Renal cortex interstitium (tissue), 15 donors: ENCODE measurements at places on chromosomes 12 and 14. TPM values are rescaled to one million over a fixed set of nuclear protein-coding genes. Genes with fewer than 3 reads are reported as not detected.

Gene FSCB
- not detected for polyA plus RNA-seq

Gene CLEC4C
- 0.16 TPM for polyA plus RNA-seq

Gene KRT86
- polyA plus RNA-seq = not detected

Gene ATG2B
- polyA plus RNA-seq = 30.4 TPM

Gene CMTM5
- 1.5 TPM for polyA plus RNA-seq

Gene ZDHHC22
- polyA plus RNA-seq = 0.79 TPM

Gene KRT2
- polyA plus RNA-seq = not detected

Gene SRGAP1
- 23.2 TPM for polyA plus RNA-seq

Gene PTGDR
- polyA plus RNA-seq = 0.33 TPM

- no peak for DNase-seq
Observed at GRCh38 chr12:32921397-32921796, 24.8 kb upstream of the PKP2 start.

- DNase-seq = no peak
Observed at GRCh38 chr14:73758392-73759182, 44.4 kb upstream of the PNMA1 start.

GRCh38 chr12:131536337-131536736 lies 174.6 kb upstream of the SFSWAP start:
- no peak for DNase-seq

DNA sequence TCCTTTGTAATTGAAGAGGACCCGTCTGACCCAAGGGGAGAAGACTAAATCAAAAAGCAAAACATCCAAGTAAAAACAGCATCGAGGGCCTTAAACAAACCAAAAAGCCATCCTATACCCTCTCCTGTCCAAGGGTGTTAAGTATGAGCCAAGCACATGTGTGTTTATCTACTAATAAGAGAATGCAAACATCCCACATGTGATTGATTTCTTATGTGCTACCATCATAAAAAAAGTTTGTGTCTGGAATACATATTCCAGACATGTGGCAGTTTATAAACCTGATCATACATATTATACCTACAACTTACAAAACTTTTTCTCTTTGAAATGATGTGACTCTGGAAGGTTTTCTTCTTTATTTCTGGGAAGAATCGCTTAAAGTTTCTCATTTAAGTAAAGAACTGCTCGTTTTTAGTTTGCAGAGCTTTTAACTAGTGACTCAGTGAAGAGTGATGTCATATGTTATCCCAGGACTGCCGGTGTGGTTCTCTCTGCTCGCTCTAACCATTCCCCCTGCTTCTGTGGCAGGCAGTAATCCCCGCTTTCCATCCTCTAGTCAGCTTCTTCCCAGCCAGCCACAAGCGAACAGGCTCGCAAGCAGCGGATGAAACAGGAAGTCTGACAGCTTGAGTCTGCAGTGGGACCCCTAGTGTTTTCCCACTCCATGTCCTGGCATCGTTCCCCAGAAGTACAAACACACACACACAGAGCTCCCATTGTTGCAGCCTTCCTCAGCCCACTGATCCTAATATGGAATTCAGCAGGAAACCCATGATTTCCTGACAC lies 431 bp upstream of the RHOJ start:
- peak; percentile 79 for DNase-seq

DNA sequence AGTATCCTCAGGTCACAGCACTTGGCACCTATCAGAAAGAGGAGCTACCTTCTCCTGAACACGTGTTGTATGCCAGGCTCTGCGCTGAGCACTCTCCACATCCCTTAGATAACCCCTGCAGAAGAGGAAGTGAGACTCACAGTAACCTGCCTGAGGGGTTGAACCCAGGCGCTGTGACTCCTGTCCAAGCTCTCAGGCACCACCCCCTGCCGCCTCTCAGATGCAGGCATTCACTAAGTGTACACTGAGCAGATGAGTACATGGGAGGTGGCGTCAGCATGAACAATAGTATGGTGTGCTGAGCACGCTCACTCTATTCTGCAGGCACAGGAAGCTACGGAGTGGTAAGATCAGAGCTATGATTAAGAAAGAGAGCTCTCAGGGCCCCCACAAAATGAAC lies 21.0 kb upstream of the RIC8B start:
- DNase-seq = no peak

DNA sequence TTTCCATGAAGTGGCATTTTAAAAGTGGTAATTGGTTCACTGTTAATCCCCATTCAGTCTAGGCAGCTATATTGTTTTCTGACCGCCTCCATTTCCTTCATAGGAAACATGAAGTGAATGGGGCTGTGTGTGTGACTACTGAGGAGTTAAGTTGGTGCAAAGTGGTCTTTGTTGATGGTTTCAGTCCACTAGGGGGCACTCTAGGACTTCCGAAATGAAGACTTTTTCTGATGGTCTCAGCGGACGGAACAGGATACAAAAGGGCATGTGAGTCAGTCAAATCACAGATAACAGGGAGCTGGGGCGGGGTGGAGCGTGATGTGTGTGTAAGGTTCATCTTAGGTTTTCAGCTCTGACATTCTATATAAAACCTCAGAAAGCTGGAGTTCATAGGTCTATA lies 240.1 kb upstream of the OR4E1 start:
- DNase-seq = peak; percentile 24

DNA sequence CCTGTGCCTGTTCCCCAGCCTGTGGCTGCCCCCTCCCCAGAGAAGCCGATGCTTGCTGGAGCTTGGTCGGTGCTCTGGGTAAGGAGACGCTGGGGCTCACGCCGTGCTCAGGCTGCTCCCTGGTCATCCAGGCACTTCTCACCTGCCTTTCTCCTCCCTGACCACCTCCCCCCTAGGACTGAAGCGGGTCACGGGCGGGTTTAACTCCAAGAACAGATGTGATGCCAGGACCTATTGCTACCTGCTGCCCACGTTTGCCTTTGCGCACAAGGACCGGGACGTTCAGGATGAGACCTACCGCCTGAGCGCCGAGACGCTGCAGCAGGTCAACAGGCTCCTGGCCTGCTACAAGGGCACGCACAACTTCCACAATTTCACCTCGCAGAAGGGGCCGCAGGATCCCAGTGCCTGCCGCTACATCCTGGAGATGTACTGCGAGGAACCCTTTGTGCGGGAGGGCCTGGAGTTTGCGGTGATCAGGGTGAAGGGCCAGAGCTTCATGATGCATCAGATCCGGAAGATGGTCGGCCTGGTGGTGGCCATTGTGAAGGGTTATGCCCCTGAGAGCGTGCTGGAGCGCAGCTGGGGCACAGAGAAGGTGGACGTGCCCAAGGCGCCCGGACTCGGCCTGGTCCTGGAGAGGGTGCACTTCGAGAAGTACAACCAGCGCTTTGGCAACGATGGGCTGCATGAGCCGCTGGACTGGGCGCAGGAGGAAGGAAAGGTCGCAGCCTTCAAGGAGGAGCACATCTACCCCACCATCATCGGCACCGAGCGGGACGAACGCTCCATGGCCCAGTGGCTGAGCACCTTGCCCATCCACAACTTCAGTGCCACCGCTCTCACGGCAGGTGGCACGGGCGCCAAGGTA lies 8.4 kb upstream of the EP400 start:
- DNase-seq = no peak

GRCh38 chr12:93080994-93081809 lies 152.1 kb upstream of the EEA1 start:
- no peak for DNase-seq

GRCh38 chr14:53603994-53604393 lies 352.6 kb downstream of the BMP4 start:
- DNase-seq = no peak

GRCh38 chr14:102318781-102319276 lies 717 bp upstream of the ZNF839 start:
- no peak for DNase-seq

DNA sequence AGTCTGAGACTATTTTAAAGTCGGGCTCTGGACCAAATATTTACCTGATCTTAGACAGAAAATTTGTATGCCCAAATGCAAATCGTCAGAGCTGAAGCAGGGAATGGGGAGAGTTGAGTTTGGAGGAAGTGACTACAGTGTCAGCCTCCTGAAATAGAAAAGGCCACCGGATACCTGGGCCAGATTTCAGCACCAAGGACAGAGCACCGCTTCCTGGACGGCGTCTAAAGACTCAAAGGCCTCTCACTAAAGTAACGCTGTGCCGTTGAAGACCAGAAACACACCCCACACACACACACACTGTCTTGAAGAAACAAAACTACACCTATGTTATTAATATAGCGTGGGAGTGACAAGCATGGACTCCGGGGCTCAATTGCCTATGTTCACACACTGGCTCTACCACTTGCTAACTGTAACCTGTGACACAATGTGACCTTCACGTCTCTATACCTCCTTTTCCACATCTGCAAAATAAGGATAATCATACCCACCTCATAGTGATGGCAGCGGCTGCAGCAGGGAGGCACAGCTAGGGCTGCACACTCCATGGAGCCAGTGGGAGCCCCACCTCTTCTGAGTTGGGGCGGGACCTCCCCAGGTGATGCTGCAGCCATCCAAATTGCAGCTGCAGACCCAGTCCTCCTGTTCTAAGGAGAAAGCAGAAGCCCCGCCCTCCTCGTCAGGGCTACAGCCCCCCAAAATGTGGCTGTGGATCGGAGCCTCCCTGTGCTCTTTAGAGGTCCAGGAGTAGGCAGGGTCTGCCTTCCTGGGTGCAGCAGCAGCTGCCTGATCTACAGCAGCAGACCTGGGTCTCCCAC lies 35.6 kb downstream of the KRT76 start:
- peak; percentile 67 for DNase-seq

- no peak for DNase-seq
Observed at GRCh38 chr12:67969134-67969802, 20.0 kb upstream of the IFNG-AS1 start.

DNA sequence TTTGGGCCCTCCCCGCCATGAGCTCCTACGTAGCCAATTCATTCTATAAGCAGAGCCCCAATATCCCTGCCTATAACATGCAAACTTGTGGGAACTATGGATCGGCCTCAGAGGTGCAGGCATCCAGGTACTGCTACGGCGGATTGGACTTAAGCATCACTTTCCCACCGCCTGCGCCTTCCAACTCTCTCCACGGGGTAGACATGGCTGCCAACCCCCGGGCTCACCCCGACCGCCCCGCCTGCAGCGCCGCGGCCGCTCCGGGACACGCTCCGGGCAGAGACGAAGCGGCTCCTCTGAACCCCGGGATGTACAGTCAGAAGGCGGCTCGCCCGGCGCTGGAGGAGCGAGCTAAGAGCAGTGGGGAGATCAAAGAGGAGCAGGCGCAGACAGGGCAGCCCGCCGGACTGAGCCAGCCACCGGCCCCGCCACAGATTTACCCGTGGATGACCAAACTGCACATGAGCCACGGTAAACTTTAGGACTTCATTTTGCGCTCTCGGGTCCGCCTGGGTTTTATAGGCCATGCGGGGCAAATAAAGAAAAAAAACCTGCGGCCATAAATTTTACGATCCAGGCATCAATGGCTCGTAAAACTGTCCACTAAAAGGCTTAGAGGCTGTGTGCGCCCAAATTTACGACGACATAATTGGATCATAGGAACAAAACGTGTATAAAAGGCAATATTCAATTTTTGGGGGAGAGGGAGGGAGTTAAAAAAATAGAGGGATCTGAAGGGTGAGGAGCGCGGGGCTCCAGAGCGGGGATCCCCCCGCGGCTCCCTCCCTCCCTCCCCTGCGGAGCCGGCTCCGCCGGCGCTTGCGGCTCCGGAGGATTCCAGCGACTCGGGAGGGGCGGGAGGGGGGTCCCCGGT lies 493 bp downstream of the HOXC5 start:
- DNase-seq = no peak

DNA sequence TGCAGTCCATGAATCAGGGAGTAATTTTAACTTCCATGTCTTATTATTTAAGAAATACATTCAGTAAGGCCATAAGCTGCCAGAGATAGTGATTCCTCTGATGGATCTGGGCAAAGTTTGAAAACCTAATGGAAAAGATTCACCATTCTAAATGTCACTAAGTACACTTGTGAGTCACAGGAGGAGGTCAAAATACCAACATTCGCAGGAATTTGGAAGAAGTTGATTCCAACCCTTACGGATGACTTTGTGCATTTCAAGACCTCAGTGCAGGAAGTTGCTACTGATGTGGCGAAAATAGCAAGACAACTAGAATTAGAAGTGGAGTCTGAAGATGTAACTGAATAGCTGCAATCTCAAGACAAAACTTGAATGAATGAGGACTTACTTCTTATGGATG lies 69.8 kb downstream of the OSBPL8 start:
- DNase-seq = no peak

- no peak for DNase-seq
Observed at GRCh38 chr14:79487632-79488031, 723.7 kb downstream of the DIO2 start.

- no peak for DNase-seq
Observed at GRCh38 chr12:48379794-48380193, 29.1 kb upstream of the ZNF641 start.

DNA sequence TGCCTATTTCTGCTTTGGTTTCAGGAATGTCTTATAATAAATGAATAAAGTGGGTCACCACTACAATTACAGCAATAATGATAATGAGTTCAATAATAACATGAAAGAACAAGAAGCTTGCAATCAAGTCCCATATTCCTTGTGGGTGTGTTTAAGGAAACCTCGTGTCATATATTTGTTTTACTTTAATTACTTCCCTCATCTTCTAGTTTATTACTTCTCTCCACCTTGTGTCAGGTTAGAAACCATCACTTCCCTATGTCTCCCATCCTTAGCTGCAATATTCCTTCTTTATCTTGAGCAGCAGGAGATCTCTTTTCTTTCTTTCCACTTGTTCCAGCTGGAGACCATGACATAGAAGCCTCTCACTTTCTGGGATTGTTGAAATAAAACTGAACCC lies 384.0 kb upstream of the TMEM132C start:
- DNase-seq = no peak

- no peak for DNase-seq
Observed at GRCh38 chr14:34181338-34181737, 230.5 kb upstream of the EGLN3 start.

- no peak for DNase-seq
Observed at GRCh38 chr12:45303945-45304344, 88.0 kb downstream of the ANO6 start.

DNA sequence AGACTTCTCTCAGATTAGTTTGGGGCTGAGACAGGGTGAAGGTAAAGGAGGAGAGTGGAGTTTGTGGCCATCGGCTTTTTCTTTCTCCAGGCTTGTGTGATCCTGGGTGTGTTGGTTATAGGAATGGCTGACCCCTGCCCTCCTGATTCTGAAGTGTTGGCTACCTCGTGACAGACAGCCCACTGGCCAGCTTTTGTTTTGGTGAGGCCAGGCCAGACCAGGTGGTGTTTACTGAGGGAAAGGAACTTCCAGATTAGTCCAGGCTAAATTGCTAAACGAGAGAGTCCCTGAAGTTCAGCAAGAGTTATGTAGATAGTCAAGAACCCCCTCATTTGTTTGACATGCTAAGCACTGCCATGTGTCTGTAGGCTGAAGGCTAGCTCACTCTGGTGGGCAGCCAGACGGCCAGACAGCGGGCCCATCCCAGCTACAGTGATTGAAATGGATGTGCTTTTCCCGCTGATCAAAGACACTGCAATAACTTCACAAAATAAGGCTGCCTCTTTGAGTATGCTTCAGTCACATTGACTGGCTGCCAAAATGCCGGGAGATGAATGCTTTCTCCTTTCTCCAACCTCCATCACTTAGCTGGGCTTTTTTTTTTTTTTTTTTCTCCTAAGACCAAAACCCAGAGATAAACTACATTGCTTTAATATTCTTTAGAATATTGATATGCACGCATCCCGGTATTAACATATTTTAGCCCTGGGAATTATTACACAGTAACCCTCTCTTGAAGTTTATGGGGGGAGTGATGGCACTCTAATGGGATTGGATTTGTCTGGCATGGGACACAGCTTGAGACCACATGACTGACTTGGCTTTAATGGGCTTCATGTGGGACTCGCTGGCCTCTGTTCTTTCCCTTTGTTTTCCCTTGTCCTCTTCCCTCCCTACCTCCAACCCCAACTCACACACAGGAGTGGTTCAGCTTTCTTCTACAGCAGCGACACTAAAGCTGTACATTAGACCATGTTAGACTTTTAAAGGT lies 76.9 kb downstream of the SMOC1 start:
- no peak for DNase-seq

GRCh38 chr12:45930369-45930768 lies 60.0 kb downstream of the SCAF11 start:
- no peak for DNase-seq
